CD4-positive, alpha-beta T cell treated with Interleukin-12 subunit alpha and Interleukin-12 subunit beta, for 1 hour (primary cell): ENCODE measurements at places on chromosomes 13 and 19.

DNA sequence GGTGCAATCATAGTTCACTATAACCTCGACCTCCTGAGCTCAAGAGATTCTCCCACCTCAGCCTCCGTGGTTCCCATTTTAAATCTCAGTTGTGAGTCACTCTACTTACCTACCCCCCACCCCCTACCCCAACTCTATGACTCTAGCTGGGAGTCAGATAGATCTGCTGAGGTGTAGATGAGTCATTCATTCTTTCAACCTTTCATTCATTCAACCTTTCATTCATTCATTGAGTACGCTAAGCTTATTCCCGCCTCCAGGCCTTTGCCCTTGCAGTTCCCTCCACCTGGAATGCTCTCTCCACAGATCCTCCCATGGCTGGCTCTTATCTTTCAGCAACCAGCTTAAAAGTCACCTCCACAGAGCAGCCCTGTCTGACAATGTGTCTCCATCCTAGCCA lies 1.1 kb upstream of the MAST1 start:
- no peak for DNase-seq

- DNase-seq = no peak
Observed at GRCh38 chr13:111621164-111621563, 300.7 kb downstream of the TEX29 start.

DNA sequence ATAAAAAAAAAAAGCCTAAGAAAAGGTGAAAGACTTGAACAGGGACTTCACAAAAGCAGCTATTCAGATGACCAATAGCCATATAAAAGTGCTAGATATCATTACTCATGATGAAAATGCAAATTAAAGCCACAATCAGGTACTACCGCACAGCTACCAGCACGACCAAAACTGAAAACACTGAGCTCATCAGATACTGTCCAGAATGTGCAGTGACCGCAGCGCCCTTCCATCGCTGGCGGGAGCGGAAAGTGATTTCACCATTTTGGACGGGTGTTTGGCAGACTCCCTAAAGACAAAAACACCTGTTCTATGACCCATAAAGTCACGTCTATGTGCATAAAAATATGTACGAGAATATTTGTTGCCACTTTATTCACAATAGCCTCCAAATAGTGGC lies 60.7 kb downstream of the SLC6A16 start:
- DNase-seq = no peak

DNA sequence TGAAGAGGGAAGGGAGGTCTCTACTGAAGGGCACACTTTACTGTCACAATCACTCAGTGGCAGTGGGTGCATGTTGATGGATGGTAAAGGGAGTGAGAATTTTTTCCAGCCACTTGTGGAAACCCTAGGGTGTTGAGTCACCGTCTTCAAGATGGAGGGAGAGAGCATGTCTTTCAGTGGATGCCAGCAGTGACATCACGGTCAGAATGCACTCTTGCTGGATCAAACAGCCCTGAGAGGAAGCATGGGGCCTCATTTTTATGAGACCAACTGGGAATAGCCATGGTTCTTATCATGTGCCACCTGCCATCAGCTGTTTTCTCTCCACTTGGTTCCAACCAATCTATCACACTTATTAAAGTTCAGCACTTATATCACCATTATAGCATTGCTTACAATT lies 182.5 kb downstream of the KCNRG start:
- DNase-seq = no peak

DNA sequence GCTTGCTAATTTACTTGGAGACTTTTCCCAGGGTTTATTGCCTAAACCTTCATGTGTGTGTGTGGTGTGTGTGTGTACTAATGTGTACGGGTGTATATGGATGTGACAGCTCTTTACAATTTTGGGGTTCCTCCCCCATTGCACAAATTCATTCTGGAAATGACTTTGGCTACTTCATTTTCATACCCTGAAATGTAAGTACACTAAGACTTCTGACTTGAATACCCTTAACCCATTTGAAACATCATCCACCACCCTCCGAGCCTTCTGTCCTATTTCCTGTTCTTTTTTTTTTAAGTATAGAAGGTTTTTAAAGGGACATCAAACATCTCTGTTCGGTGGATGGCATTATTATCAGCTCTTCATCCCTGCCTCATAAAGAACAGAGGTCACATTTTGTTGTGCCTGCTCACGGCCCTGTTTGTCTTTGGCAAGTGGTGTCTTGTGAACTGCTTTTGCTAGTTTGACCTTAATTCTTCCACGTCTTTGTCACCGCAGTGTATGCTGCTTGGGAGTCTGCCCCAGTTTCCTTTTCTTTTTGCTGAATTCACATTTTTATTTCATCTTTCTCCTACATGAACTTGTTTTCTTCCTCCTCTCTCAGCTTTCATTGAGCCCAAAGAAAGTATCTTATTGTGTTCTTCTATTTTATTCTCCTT lies 228.3 kb downstream of the FOXO1 start:
- DNase-seq = no peak

DNA sequence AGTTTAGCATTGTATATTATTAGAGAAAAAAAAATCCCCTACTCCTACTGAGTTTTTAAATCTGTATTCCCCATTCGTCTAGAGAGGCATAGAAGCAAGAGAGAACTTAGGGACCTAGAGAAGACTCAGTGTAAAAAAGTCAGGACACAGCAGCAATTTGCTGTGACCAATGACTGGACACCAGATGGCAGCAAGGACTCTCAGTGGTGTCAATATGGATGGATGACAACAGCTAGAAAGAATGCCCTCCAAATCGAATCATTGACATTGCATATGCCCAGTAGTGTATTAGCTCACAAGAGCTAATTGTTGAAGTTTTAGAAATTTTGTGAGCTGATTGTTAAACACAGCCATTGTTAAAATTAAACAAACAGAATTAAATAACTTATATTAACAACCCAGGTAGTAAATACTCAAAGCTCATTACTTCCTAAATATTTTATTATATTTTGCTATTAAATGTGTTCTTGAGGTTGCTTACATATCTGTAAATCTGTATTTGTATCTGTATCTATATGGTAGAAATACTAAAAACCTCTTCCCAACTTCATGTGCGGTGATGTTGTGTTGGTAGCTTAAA lies 43.9 kb downstream of the SIAH3 start:
- peak; percentile 27 for DNase-seq

- no peak for DNase-seq
Observed at GRCh38 chr13:83498481-83499190, 383.6 kb downstream of the SLITRK1 start.

DNA sequence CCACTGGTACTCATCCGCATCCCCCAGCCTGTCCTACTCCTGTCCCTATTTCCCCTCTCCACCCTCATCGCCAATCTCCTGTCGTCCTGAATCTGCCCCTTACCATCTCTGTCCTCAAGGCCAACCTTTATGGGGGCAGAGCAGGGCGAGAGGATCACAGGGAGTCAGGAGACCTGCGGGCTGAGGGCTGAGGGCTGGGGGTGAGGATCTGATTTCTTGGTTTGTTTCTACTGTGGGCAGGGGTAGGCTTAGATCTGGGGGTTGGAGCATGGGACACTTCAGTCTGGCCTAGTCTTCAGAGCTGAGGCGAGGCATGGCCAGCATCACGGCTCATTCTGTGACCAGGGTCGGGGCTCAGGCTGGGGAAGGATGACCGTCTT lies 16.5 kb upstream of the ERCC1 start:
- DNase-seq = no peak

GRCh38 chr13:42720858-42721219 lies 60.5 kb upstream of the FAM216B start:
- no peak for DNase-seq

- DNase-seq = no peak
Observed at GRCh38 chr13:107573184-107573583, 642.2 kb downstream of the LIG4 start.

GRCh38 chr13:93289053-93289452 lies 62.4 kb downstream of the GPC6 start:
- DNase-seq = no peak

DNA sequence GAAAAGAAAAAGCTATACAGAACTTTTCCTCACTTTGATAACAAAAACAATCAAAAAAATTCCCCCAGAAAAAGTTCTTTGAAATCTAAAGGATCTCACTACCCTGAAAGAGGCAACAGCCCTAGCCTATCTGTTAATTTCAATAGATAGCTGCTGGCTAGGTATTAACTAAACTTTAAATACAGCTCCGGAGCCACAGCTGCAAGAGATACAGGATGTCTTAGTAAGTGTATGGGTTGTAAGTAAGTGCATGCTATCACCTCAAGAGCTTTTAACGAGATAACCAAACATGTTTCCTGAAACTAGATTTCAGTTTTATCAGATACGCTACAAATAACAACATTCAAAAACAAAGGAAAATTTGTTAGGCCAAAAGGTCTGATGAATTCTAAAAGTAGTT lies 148.4 kb downstream of the KLF12 start:
- peak; percentile 29 for DNase-seq

- peak; percentile 72 for DNase-seq
Observed at GRCh38 chr19:8575467-8575997, 1.7 kb downstream of the MYO1F start.

DNA sequence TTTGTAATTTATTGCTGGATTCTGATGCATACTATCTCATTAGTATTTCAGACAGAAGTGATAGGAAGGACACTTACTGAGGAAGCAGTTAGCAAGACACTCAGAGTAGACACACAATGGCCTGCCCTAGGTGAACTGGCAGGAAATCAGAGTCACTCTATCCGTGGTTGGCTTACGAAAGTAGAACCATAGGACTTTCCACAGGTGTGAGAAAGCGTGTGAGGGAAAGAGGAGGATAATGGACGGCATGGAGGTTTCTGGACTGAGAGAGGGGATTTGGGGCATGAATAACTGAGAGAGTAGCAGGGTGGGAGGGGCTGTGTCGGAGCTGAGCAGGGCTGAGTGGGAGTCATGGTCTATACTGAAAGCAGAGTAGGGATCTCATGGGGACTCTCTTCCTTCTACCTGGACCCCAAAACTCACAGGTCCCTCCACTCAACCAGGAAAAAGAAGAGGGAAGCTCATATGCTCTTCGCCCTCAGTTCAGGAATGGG lies 18.7 kb upstream of the EID2 start:
- peak; percentile 31 for DNase-seq

- no peak for DNase-seq
Observed at GRCh38 chr13:113934576-113934975, 39.3 kb downstream of the C13orf46 start.

DNA sequence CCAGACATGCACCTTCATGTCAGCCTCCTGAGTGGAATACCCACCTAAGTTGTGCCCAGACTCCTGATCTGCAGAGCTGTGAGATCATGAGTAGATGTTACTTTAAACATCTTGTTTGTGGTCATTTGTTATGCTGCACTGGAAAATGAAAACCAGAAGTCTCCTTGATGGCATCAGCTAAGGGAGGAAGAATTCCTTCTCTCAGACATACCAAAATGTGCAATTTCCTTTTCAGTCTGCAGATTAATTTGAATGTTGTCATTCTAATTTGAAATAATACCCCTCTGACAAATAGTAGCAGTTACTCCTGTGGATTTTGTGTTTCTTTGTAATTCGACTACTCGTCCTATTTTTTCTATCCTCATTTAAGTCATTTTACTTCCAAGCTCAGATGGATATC lies 59.3 kb downstream of the ITGBL1 start:
- DNase-seq = no peak

- no peak for DNase-seq
Observed at GRCh38 chr13:71046360-71047079, 820.5 kb downstream of the DACH1 start.

- peak; percentile 90 for DNase-seq
Observed at GRCh38 chr19:10603084-10603872, 16.2 kb upstream of the AP1M2 start.

GRCh38 chr19:16315825-16316505 lies 8.7 kb upstream of the KLF2 start:
- no peak for DNase-seq

DNA sequence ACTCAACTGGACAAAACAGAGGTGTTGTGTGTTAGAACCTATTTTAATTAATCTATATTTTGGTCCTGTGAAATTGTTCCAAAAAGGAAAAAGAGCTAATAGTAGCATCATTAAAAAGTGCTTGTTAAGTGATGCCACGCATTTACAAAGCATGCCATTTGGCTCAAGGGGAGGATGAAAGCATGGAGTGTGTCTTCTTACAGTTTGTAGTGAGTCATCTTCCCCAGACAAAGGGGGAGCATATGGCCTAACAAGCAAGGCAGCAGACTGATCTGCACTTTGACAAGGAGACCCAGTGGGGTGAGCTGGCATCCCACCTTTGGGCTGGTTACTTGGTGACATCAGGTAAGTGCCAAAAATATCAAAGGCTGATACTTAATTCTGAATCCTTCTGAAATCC lies 297.0 kb downstream of the FGF9 start:
- DNase-seq = no peak

DNA sequence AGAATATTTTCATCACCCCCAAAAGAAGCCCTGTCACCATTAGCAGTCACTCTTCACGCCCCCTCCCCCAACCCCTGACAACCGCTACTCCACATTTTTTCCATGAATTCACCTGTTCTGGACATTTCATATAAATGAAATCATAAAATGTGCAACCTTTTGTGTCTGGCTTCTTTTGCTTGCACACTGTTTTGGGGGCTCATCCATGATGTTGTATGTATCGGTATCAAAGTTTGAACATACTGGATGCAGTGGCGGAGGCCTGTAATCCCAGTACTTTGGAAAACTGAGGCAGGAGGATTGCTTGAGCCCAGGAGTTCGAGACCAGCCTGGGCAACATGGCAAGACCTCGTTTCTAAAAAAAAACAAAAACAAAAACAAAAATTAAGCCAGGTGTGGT lies 7.2 kb downstream of the GADD45B start:
- DNase-seq = no peak

DNA sequence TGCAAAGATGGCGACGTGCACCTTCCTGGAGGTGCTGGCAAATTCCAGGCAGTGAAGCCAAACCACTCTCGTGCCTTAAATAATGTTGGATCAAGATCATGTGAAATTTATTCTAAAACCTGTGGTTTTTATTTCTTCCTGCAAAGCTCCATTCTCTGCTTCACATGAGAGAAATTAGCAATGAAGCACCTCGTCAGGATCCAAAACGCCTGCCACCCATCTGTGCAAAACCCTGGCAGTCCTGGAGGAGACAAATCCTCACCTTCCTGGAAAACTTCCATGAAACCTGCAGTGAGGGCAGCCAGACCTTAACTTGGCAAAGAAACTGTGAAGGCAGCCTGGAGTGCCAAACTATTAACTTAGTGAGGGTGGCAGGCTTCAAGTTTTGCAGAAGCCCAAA lies 47.6 kb downstream of the CHST8 start:
- DNase-seq = no peak

DNA sequence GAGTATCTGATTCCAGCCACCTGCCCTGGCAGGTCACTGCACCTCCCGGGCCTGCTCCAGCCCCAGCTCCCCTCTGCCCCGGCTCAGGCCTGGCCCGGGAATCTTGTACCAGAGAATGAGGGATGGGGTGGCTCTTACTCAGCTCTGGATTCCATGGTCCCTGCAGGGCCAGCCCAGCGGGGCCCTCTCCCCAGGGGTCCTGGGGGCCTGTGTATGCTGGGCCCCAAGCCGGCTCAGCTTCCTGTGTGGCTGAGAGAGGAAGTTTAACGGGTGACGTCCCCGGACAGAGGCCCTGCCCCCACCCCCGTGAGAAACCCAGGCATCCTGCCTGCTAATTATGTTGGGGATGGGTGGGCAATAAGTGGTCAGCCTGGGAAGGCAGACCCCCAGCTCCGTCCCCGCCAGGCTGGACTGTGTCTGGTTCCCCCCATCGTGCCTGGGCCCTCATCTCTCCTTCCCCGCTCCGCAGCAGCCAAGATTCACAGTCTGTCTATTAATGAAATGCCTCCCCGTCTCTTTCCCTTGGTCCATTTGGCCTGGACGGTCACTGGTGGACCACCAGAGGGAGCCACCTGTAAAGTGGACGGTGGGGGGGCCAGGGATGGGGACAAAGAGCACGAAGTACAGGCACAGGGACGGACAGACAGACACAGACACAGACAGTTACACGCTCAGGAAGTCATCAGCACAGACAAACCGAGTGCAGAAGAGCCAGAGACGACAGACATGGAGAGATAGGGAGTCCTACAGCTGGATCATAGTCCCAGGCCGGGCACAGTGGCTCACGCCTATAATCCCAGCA lies at the start of gene DENND1C:
Gene DENND1C (minus strand): TSS at position 247 of the 802 bp plus-strand sequence. CDS start 92 bp downstream, at position 155.
- peak; percentile 78 for DNase-seq
